ENCODE measurements at places on chromosomes 2 and 18. TPM values are rescaled to one million over a fixed set of nuclear protein-coding genes. Genes with fewer than 3 reads are reported as not detected.

Gene ANKRD30B
- total RNA-seq: not detected

Gene MGAT4A
- total RNA-seq: 14.9 TPM

Gene CTLA4
- total RNA-seq: 0.81 TPM

Gene TMEM178A
- 4.0 TPM for total RNA-seq

Gene MAL
- total RNA-seq: 21.3 TPM
